ENCODE measurements at places on chromosomes 12 and 14.

GRCh38 chr12:98951406-98951805 is 306.3 kb downstream of the APAF1 start:
- DNase-seq = no peak

- no peak for DNase-seq
Observed at GRCh38 chr12:92039046-92039445, 106.6 kb downstream of the BTG1 start.

DNA sequence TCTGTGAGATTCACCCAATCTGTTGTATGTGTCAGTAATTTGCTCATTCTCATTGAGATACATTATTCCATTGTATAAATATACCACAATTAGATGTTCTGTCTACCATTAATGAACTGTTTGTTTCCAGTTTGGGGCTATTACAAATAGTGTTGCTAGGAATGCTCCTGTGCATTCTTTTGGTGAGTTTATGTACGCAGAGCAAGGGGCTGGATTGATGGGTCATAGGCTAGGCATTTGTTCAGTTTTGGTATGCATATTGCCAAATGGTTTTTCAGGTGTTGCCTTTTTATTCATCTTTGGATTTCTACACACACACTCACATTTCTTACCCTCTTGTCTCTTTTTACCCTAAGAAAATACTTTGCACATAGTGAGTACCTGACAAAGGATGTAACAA is 93.4 kb downstream of the GPATCH2L start:
- no peak for DNase-seq

DNA sequence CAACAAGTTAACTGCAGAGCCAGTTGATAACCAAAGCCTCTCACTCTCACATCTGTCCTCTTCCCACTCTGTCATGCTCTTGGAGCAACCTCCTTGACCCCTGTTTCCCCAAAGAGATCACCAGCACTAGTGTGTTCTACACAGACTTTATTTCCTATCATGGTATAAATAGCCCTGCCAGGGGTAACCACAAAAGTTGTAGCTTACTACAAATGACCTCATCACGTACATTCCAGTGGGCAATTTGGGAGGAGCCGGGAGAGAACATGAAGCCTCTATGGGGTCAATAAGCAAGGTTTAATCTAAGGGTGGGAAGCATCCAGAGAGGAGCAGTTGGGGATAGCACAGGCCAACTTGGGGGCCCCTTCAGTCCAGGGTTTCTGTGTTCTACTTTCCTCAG is 186.5 kb downstream of the KCNA5 start:
- no peak for DNase-seq

DNA sequence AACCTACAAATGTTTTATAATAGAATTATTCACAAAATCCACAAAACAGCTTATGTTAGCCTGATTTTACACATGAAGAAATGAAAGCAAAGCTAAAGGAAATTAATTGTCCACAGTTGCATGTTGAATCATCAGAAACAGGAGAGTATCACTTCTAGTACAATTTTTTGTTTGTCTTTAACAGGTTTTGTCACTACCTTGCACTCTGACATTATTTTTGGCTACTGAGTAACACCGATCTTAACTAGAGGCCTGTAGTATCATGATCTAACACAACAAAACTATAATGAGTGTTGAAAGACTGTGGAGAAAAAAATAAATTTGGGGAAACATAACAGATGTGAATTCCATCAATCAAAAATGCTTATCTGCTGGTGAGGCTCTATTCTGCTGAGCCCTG is 60.1 kb downstream of the TAOK3 start:
- no peak for DNase-seq

DNA sequence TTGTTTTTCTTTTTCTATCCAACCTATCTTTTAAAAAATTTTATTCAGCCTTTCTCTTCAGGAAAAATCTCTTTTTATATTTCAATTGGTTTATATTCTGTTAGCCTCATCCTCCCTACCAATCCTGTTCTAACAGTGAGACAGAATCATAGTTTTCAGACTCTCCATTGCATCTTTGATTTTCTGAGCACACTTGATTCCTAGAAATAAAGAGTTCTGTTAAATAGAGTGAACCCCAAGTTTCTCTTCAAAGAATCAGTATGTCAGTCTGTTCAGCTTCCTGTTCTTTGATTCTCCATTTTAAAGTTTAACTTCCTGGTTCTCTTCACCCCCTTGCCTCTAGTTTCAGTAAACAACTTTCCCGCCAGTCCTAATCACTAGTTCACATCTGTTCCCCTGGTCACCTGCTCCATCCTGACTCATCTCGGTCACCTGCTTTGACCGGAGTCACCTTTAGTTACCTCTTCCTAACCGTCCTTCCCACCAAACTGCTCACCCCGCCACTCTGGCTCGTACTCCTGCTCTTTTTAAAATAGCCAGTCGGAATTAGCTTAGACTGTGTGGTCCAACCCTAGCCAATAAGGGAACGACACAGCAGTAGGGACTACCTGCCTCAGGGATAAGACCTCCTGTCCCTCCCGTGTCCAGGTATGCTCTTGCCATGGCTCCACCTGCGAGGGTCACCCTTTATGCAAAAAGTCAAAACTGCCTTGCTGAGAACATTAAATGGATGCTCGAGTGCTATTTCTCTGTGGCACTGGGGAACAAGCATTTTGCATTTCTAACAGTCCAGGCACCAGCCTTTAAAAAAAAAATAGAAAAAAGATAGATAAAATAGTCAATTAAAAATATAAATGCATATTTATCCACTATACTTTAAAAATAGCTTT is 48.4 kb downstream of the DDX51 start:
- DNase-seq = no peak

DNA sequence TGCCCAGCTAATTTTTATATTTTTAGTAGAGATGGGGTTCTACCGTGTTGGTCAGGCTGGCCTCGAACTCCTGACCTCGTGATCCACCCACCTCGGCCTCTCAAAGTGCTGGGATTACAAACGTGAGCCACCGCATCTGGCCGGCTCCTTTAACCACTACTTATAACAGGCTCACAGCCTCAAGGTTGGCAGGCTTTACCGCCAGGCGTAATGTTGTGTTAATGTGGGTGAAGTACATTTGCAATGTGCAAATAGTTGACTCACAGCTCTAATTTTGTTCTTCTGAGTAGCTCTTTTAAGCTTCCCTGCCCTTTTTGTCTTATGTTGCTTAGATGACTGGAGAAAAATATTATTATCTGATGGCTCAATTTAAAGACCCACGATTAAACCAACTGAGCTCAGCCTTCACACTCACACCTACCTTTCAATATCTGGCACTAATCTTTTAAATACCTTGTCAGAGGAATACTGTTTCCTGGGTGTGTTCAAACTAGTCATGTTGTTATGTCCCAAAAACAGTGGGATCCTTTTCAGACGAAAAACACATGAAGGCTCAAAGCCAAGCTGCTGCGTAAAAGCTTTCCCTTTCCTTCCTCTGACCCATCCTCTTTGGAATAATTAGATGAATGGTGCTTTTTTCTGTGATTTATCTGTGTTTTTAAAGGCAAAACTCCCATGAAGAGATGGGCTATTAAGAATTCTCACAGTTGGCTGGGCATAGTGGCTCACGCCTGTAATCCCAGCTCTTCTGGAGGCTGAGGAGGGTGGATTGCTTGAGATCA is 57.2 kb upstream of the USP44 start:
- no peak for DNase-seq
